A549 treated with RU486 at 1 μM for 4 hours (cell line): ENCODE measurements at places on chromosomes 13 and 19. TPM values are rescaled to one million over a fixed set of nuclear protein-coding genes. Genes with fewer than 3 reads are reported as not detected.

RYR1 gene
- total RNA-seq: 4.0 to 6.1 TPM (median 5.0 TPM) in 5 replicates

ABHD13 gene
- total RNA-seq: 1.4 to 5.5 TPM (median 5.2 TPM) in 5 replicates

MYH14 gene
- total RNA-seq: 5.0 to 8.3 TPM (median 6.5 TPM) in 5 replicates

GSX1 gene
- not detected in 5 replicates for total RNA-seq

POSTN gene
- 0.07 to 0.19 TPM (median 0.10 TPM) in 4 of 5 replicates, not detected in the other for total RNA-seq

C1QTNF9 gene
- total RNA-seq: not detected in 5 replicates
